ENCODE measurements at places on chromosomes 11 and 22.
A peak's percentile ranks its signal among the peaks of the same experiment; 100 is the strongest.

- DNase-seq, result peak; percentile 56
These were observed 5.1 kb downstream of the POU2AF3 start for GRCh38 chr11:111303461-111303860.

DNA sequence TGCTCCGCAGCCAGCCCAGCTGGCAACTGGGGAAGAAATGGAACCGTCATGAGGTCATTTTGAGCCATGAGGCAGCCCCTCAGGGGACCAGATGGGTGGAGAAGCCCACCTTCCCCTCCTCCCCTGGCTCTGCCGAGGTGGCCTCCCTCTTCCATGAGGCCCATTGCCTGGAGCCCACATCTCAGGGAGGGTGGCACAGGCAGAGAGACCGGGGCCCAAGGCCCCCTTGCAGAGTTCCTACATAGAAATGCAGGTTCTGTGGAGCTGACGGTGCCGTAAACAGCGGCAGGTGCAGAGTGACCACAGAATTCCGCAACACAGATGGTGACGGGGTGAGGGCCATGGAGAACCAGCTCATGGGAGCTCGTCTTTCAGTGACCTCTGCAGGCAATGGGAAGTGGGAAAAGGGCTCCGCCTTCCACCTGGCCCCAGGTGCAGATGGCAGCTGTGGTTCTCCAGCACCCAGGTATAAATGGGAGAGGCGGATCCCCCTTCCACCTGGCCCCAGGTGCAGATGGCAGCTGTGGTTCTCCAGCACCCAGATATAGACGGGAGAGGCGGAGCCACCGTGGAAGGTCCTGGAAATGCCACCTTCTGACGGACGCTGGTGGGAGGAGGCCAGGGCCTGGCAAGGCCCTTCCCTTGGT is 765.4 kb downstream of the BRD1 start:
- no peak for DNase-seq

GRCh38 chr11:117468888-117469287 is 141.2 kb downstream of the CEP164 start:
- no peak for DNase-seq

GRCh38 chr22:35539910-35540594 is 579 bp upstream of the RASD2 start:
- DNase-seq, result no peak

DNA sequence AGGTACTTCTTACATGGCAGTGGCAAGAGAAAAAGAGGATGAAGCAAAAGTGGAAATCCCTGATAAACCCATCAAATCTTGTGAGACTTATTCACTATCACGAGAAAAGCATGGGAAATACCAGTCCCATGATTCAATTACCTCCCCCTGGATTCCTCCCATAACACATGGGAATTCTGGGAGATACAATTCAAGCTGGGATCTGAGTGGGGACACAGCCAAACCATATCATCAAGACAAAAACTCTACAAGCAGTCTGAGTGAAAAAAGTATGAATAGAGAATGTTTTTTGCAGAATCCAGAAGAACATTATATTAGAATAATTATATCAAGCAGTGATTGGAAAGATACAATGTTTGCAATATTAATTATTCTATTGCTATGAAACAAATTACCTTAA is 893.7 kb downstream of the FAM181B start:
- no peak for DNase-seq

DNA sequence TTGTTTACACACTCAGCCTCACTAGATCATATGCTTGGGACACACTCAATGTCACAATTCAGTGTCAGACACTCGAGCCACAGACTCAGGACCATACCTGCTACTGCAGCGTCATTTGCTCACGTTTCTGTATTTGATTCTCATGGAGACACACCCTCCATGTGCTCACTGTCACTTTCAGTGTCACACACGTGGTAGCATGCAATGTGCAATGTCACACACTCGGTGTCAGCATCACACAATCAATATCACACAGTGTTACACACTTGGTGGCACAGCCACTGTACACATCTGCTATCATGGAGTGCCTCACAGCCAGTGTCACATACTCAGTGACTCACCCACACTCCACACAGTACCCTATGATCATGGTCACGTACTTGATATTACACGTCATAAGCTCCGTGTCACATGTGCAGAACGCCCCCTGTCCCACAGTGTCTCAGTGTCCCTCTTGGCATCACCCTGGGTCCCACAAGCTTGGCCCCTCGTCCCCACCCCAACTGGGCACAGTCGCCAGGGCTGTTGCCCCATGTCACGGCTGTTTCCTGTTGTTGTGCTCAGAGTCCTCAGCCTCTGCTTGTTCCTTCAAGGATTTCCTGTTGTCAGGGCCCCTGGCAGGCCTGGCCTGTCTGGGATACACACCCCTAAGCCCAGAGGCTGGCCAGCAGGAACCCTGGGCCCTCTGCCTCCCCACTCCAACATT is 49.6 kb downstream of the PDE2A start:
- DNase-seq, result no peak

Data from Caco-2 (cell line).